ENCODE measurements at places on chromosomes 11 and 22.
A peak's percentile ranks its signal among the peaks of the same experiment; 100 is the strongest.

DNA sequence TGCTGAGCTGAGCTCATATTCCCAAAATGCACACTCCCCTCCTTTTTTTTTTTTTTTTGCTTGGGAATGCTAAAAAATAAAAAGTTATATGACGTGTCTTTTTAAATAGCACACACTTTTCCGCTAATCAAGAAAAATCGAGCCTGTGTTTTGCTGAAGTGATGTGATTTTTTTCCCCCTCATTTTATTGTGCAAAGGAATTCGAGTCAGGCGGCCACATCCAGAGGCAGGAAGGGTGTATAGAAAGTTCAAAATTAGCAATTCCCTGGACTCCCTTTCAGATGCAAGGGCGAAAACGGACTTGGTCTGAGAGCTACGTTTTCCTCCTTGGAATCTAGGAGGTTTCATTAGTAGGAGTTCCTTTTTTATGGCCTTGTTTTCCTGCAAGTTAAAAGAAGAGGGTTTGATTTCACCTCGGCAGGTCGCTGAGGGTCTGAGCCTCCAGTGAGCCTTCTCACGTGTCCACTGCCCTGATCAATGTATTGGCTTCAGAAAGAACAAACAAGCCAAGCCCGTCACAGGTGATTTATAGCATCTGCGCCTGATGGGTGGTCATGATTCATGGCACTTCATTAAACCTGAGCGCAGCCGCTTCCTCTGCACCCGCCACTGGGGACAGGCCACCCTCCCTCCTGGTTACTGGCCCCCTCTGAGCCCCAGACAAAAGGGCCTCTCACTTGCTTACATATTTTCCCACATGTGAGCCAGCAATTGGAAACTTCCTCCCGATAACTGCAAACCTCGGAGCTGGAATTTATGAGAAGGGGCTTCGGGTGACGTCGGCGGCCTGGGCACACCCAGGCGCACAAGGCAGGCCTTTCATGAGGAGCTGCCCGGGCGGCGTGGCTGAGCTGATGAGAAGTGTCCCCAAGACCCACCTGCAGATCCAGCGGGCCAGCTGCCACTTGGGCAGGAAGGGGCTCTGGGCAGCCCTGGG is 64.4 kb upstream of the LINC01488 start:
- DNase-seq, result no peak

DNA sequence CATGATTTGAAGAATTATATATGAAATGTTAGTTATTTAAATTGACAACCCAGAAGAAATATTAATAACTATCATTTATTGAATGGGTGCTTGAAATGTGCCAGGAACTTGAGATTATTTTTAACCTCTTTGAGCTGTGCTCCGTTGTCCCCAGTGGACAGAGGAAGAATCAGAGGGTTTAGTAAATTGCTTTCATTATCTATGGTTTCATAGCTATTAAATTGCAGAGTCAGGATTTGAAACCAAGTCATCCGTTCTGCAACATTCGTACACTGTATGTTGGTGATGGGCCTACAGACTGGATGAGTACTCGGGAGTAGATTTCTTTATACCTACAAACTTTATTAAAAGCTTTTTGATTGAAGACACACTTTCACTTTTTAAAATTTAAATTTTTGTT is 4.9 kb downstream of the HSD17B12 start:
- no peak for DNase-seq

GRCh38 chr22:43006016-43006505 is 8.9 kb downstream of the PACSIN2 start:
- no peak for DNase-seq

DNA sequence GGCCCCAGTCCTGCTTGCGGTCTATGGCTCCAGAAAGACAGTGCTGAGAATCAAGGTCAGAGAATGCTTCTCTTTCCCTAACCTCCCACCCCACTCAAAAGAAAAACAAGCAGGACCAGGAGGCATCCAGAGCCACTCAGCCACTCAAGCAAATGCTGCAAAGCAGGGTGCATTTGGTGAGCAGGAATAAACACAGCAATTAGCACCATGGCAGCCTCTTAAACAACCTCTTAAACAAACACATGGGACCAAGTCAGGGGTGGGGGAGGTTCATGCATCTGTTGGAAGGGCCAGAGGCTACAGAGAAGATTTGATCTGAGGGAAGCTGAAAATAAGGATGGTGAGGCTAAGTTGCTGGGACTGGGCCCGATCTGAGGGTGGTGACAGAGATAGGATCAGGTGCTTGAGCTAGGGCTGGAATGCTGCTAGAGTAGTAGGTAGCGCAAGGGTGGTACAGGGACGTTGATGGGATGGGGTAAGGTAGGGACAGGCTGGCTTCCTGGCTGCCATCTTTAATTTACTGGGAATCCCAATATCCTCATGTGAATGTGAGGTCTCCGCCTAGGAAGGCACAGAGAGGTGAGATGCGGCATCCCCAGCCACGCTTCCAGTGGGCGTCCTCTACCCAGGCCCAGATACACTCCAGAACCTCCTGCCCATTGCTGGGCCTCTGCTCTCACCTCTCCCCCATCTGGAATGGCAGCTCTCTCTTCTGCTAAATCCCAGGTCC is 26.6 kb upstream of the LMO1 start:
- DNase-seq, result no peak

DNA sequence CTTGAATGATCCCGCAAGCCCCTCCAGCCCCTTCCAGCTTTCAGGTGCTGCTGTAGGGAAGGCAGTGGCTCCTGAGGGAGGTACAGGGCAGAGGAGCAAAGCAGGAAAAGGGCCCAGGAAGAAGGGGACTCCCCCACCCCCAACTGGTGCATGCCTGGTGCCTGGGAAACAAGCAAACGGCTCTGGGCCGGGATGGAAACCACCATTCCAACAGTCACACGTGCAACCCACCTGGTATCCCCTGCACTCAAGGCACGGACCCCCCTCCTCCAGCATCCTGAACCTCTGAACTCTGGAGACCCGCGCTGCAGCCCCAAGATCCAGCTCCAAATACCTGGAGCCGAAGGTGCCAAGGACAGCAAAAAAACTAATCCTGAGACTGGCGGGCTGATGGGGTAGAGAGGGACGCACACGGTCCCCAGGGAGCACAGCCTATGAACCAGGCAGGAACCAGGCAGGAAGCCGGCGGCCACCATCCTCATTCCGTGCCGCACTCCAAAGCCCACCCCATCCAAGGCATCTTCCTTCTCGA is 537 bp downstream of the SCN4B start:
- DNase-seq, result no peak

DNA sequence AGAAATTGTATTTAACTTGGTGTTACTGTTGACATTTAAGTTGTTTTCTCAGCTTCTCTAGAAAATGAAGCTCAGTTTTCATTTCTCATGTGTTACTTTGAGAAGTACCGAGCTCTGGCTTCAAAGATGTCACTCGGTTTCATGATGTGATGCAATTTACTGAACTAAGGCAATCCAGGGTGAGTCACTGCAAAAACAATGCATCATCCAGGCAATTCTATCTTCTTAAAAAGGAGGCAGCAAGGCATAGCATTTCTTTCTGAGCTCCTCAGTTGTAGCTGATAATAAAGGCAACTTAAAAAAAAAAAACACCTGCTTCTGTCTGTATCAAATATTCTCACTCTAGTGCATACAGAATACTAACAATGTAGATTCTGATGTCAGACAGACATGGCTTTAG is 91.1 kb upstream of the KCNA4 start:
- no peak for DNase-seq

GRCh38 chr11:47071341-47071740 is 105.3 kb downstream of the ARFGAP2 start:
- DNase-seq, result no peak

DNA sequence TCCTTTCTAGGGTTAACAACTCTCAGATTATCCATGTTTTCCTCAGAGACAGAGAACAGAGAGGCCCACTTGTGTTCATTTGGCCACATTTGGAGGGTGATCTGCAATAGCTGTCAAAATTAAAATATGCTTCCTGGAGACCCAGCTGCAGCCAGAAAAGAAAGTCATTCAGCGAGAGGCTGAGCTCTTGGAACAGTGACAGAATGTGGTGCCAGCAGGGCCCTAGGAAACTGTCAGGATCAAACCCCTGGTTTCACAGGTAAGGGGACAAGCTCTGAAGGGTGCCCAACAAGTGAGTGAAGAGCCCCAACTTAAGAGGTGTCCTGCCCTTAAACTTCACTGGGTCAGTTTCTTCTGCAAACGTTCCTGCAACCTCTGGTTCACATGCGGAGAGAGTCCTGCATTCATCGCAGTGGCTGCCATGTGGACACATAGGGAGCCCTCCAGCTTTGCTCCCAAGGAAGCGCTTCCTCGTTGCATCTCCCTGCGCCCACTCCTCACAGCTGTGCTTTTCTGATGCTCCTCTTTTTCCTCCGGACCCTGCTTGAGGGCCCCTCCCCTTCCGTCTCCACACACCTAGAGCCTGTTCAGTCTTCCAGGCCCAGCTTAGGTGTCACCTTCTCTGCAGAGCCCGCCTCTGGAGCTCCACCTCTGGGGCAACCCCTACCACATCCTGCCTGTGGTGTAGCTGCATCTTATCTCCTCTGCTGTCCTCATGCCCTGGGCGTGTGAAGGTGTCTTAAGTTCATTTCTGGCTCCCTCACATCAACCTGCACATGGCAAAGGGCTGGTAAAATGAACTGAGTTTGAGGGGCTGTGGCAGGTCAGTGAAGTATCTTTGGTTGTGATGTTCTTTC is 3.9 kb downstream of the UCP3 start:
- peak; percentile 86 for DNase-seq

DNA sequence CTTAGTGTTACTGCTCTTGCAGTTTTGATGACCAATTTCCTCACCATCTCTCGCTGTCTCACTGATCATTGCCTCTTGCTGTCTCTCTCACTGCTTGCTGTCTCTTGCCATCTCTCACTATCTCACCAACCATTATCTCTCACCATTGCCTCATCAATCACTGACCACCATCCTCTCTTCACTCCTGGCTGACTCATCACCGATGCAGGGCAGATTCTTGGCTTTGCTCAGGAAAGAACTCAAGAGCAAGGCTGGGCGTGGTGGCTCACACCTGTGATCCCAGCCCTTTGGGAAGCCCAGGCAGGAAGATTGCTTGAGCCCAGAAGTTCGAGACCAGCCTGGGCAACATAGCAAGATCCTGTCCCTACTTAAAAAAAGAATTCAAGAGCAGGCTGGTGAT is 66.3 kb upstream of the SYN3 start:
- DNase-seq, result no peak

DNA sequence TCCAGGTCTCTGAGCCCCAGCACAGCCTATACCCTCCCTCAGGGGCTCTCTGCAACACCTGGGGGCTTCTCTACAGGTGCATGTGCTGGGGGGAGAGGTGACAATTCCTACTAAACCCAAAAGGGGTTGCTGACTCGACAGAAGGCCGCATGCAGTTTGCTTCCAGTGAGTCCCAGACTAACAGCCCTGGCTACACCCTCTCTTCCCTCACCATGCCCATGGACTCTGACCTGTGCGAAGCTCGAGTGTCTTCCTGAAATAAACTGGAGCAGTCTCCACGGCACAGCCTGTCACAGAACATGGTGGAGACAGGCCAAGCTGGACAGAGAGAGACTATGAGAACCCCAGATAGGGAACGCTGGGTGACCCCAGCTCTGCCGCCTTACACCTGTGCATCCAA is 16.6 kb downstream of the PLEKHA7 start:
- DNase-seq, result no peak

GRCh38 chr22:36744413-36744765 is 31.5 kb downstream of the IFT27 start:
- no peak for DNase-seq
